ENCODE measurements at places on chromosomes 11 and 22. TPM values are rescaled to one million over a fixed set of nuclear protein-coding genes. Genes with fewer than 3 reads are reported as not detected.

DNA sequence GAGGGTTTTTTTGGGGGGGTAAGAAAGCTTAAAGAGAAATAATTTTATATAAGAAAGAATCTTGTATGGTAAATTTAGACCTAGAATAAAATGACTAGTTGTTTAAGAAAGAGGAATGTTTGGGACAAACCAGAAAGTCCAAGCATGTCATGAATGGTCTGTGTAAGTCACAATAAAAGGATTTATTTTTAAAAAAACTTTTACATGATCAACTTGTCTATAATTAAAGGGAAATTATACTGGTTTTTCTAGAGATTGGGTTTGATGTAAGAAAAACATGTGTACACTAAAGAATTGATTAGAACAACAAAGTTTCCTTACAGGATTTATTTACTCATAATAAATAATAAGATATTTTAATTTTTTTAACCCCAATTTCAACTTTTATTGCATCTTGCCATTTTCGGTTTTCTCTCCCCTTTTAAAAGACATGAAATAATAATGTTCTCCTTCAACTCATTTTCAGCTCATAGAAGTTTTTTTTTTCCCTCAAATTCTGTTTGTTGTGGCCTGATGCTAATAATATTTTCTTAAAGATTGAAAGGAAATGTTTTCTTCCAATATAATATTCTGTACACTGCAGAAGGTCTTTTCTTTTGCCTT is 35.4 kb upstream of the INCENP start:
- peaks cover 9% of the 10 kb centered on the region for H3K36me3 ChIP-seq
- DNase-seq, result peak; percentile 27
- H3K4me1 ChIP-seq, result no peaks in the 10 kb centered on the region
- no peaks in the 10 kb centered on the region for H3K27me3 ChIP-seq
- H3K27ac ChIP-seq, result no peak overlapping the region

- H3K4me1 ChIP-seq, result no peaks in the 10 kb centered on the region
- H3K4me3 ChIP-seq, result no peak overlapping the region
- no peaks in the 10 kb centered on the region for H3K36me3 ChIP-seq
- no peaks in the 10 kb centered on the region for H3K27me3 ChIP-seq
Measured at GRCh38 chr11:16347928-16348685, 8.2 kb downstream of the SOX6 start.

DNA sequence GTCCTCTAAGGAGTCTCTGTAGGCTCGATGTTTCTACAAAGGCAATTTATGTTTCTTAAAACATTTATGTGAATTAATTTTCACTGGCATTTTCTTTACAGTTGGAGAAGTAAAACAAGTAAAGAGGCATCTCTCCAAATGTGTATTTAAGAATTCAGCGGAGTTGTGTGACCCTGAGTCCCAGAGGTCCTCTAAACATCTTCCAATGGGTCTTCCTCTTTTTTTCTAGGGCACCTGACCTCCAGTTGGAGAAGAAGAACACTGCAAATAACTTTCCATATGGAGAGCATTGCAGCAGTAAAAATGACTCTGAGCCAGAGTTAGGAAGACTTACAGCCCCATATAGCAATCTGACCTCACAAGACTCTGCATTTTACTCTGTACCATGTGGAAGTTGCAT is 480.5 kb upstream of the RAG2 start:
- no peaks in the 10 kb centered on the region for H3K36me3 ChIP-seq
- no peak overlapping the region for H3K27ac ChIP-seq

- H3K4me1 ChIP-seq, result peaks cover 63% of the 10 kb centered on the region
- DNase-seq, result no peak
- H3K36me3 ChIP-seq, result no peaks in the 10 kb centered on the region
Measured at GRCh38 chr11:306645-307371, 808 bp upstream of the IFITM2 start.

DNA sequence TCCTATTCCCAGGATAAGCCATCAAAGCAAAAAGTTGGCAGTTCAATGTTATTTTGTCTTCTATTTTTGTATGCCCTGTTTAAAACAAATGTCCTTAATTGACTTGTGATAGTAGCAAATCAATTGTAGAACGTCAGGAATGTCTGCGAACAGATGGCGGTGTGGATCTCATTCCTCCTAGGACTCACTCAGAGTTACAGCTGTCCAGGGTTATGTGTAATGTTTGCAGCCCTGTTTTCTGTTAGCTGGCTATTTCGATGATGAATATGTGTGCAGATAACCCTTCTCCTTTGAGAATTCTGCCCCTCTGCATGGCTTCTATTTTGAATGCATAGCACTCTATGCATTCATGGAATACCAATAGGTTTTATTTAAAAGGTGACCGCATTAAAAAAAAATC is 1248.0 kb upstream of the CNTN5 start:
- no peaks in the 10 kb centered on the region for H3K36me3 ChIP-seq
- no peak overlapping the region for H3K4me3 ChIP-seq
- H3K4me1 ChIP-seq, result no peaks in the 10 kb centered on the region
- no peaks in the 10 kb centered on the region for H3K27me3 ChIP-seq

GRCh38 chr11:39120890-39121289 is 2338.6 kb downstream of the LRRC4C start:
- no peaks in the 10 kb centered on the region for H3K4me1 ChIP-seq
- no peak overlapping the region for H3K27ac ChIP-seq
- no peak for DNase-seq
- no peaks in the 10 kb centered on the region for H3K27me3 ChIP-seq
- H3K36me3 ChIP-seq, result no peaks in the 10 kb centered on the region
- no peak overlapping the region for H3K4me3 ChIP-seq

DNA sequence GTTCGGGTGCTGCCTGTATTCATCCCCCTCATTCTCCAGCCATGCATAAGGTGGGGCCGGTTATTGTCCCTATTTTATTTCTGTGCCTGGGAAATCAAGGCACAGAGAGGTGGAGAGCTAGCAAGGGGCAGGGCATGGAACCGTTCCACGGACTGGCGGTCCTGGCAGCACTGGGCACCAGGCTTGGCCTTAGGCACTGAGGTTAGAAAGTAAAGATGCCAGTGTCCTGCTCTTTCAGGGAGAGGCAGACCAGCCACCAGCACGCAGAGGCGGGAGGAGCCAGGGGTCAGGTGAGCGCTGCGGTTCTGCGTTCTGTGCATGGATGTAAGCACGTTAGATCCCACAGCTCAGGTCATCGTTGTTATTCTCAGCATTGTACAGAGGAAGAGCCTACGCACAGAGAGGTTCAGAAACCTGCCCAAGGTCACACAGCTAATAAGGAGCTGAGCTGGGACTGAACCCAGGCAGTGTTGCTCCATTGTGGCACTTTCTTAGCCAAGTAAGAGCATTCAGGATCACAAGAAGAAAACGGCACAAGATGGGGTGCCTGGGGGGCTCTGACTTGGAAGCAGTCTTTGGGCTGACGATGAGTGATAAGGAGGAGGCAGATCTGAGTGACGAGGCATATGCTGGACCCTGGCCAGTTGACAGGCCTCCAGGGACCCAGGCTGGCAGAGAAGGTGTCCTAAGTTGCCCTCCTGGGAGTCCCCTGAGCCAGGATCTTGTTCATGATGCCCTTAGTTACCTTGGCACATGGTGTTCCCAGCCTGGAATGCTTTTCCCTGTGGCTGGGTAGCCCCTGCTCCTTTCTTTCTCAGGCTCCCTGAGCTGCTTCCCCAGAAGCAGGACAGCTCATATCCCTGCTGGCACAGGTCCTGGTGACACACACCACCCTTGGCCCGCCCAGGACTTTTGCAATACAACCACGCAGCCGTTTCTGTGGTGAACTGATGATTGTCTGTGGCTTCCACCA is 41.1 kb downstream of the OSBPL5 start:
- no peak for DNase-seq
- no peak overlapping the region for H3K27ac ChIP-seq
- H3K36me3 ChIP-seq, result no peaks in the 10 kb centered on the region
- no peak overlapping the region for H3K4me3 ChIP-seq
- no peaks in the 10 kb centered on the region for H3K4me1 ChIP-seq

DNA sequence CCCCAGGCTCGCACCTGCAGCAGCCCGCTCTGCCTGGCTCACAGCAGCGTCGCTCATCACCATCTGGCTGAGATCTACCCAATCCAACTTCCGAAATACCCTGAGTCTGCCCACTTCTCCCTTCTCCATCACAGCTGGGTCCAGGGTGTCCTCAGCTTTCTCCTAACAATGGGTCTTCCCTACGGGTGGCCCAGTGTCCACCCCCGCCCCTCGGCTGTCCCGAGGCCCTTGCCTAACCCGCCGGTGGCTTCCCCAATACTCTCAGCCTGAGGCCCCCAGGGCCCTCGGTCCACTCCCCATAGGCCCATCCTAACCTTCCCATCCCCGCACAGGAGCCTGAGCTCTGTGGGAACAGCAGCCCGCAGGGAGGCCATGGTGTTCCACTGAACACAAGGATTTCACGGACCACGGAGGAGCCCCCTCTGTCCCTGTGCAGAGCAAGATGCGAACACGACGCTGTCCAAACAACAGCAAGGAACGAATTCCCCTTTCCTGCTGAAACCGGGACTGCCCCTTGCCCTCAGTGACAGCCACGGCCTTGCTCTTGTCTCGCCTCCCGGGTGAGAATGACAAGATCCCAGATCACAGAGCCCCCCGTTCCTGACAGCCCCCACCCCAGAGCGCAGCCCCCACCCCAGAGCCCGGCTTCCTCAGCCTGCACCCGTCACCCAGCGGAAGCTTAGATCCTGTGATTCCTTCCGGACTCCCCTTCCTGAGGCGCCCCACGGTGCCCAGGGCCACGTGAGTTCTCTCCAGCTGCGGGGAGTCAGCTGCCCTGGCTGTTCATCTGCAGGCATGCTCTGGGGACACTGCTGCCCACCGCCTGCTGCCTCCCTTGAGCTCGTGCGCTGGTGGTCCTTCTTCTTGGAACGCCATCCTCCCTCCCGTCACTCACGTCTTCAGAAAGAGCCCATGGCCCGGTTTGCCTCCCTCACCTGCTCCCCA is 48.8 kb upstream of the CARS1 start:
- H3K27me3 ChIP-seq, result no peaks in the 10 kb centered on the region
- DNase-seq, result no peak
- H3K27ac ChIP-seq, result no peak overlapping the region
- H3K4me1 ChIP-seq, result no peaks in the 10 kb centered on the region
- no peaks in the 10 kb centered on the region for H3K36me3 ChIP-seq

GRCh38 chr11:19931141-19931770 is 218.6 kb downstream of the NAV2 start:
- H3K27me3 ChIP-seq, result no peaks in the 10 kb centered on the region
- H3K4me3 ChIP-seq, result no peak overlapping the region
- H3K27ac ChIP-seq, result no peak overlapping the region
- H3K36me3 ChIP-seq, result no peaks in the 10 kb centered on the region

GRCh38 chr11:126930091-126930841 is 70.3 kb downstream of the KIRREL3 start:
- no peak for DNase-seq
- no peak overlapping the region for H3K27ac ChIP-seq
- H3K27me3 ChIP-seq, result no peaks in the 10 kb centered on the region
- H3K36me3 ChIP-seq, result no peaks in the 10 kb centered on the region
- H3K4me3 ChIP-seq, result no peak overlapping the region
- no peaks in the 10 kb centered on the region for H3K4me1 ChIP-seq

GRCh38 chr11:13114566-13115379 is 105.7 kb downstream of the RASSF10 start:
- no peaks in the 10 kb centered on the region for H3K36me3 ChIP-seq
- H3K4me3 ChIP-seq, result no peak overlapping the region
- no peaks in the 10 kb centered on the region for H3K27me3 ChIP-seq
- no peak overlapping the region for H3K27ac ChIP-seq
- DNase-seq, result peak; percentile 69
- peaks cover 4% of the 10 kb centered on the region for H3K4me1 ChIP-seq

DNA sequence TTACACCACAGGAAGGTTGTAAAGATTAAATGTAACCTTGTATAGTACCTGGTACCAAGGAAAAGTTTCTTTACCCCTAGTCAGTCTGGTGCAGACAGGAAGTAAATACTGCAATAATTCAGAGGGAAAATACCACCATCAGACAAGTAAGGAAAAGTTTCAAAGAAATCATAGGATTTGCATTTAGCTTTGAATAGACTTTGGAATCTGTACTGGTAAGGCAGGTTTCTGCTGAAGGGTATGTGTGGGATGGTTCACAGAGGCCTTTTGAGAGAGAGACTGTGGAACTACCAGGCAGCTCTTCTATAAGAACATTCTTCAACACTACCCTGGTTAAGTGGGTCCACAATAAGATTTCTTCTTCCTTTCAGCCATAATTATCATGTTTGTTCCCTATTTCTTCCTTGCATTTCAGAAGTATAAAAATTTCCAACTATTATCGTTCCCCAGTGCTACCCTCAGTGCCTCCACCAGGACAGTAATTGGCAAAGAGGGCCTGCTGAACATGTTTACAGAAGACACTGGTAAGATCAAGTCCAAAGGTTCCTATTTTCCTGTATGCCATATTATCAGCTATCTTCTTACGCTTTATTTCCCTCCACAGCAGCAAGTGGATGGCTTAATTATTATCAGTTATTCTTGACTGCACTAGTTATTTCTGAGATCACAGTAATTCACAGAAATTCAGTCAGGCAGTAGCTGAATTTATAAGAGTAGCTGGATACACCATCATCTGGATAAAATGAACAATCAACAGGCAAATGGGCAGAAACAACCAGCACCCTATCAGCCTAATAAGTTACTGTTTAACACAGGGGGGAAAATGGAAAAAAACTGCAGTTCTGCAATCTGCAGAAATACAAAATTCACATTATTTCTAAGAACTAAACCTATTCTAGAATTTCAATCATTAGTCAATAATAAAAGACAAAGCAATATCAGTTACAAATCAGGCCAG is 48.5 kb downstream of the PITPNB start:
- no peak overlapping the region for H3K4me3 ChIP-seq
- H3K4me1 ChIP-seq, result no peaks in the 10 kb centered on the region
- no peaks in the 10 kb centered on the region for H3K27me3 ChIP-seq
- DNase-seq, result no peak
- H3K27ac ChIP-seq, result 0 out of 2 replicates have a peak overlapping the region, but pooled peaks have one; percentile 30

GRCh38 chr11:107691000-107691750 is 20.7 kb downstream of the SLN start:
- no peaks in the 10 kb centered on the region for H3K4me1 ChIP-seq
- no peak for DNase-seq
- no peak overlapping the region for H3K4me3 ChIP-seq
- H3K27me3 ChIP-seq, result no peaks in the 10 kb centered on the region
- H3K36me3 ChIP-seq, result no peaks in the 10 kb centered on the region
- H3K27ac ChIP-seq, result no peak overlapping the region

GRCh38 chr11:111788051-111788450 is 21.9 kb upstream of the PPP2R1B start:
- no peak for DNase-seq
- H3K36me3 ChIP-seq, result no peaks in the 10 kb centered on the region
- H3K27me3 ChIP-seq, result no peaks in the 10 kb centered on the region
- no peak overlapping the region for H3K27ac ChIP-seq
- no peak overlapping the region for H3K4me3 ChIP-seq

DNA sequence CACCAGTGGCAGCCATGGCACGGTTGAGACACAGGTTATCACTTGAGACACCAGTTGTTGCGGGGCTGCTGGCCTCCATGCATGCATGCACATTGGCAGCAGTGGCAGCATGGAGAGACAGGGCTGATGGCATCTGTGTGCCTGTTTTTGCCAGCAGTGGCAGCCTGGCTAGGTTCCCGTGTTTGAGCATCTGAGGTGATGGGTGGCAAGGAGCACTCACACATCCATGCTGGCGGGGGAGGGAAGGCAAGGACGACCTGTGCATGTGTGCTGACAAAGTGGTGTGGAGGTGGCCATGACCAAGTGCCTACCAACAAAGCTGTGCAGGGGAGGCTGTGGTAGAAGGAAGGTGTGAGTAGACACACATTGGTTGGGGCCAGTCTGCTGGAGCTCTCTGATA is 133.5 kb downstream of the CNTN5 start:
- H3K36me3 ChIP-seq, result no peaks in the 10 kb centered on the region
- no peak overlapping the region for H3K27ac ChIP-seq
- H3K27me3 ChIP-seq, result no peaks in the 10 kb centered on the region
- H3K4me3 ChIP-seq, result no peak overlapping the region

The BACE1-AS gene
- total RNA-seq, result 10.6 TPM

The ANO1 gene
- 3.9 TPM for total RNA-seq

The NLRP10 gene
- total RNA-seq, result 4.3 TPM

The TMEM86A gene
- 0.70 TPM for total RNA-seq

The OR52N4 gene
- total RNA-seq, result not detected

The MRGPRX4 gene
- not detected for total RNA-seq
